ENCODE measurements at places on chromosomes 2 and 18.

DNA sequence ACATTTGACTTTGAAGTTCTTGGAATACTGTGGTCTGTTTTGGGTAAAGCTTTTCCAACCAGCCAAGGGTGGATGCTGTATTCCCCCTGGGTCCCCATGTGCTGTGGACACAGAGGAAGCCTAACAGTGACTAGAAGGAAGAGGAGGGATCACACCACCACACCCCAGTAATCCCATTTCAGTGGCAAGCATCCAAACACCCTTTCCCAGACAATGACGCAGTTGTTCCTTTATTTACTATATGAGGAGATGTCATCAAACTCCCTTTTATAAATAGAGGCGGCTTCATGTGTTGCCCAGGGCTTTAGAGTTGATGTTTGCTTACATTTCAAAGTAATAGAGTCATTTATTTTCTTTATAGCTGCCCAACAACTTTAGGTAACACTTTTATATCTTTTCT lies 959.4 kb upstream of the GYPC start:
- DNase-seq, result no peak

DNA sequence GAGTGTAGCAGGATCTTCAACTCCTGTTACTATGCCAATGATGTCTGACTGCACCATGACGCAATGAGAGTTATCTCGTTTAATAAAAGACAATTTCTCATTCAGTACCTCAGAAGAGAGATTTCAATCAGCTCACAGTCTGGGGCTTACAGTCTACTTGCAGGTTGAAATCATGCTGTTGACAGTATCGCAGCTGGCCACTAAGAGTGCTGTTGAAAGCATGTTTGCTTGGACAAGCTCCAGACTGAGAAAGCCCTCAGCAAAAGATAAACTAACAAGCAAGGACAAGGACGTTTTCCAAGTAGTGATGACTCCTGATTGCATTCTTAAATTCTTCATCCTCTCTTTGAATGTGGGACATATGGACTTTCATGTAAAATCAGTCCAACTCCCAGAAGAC lies 145.2 kb upstream of the SYT4 start:
- DNase-seq, result no peak

DNA sequence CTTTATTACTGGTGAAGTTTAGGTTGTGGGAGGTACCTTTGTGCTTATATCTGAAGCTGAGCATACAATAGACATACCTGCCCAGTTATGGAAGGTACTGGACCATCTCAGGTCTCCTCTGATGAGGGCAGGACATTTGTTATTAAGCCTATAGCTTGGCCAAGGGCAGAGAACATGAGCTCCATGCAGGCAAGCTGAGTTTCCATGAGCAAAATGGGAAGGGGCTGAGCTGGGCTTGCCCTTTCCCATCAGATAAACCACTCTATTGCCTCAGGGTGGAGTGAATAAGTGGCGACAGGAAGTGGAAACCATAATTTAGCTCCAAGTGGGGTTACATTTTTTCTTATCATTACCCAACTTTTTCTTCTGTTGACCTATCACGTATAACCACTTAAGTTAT lies 39.9 kb upstream of the EML6 start:
- no peak for DNase-seq

DNA sequence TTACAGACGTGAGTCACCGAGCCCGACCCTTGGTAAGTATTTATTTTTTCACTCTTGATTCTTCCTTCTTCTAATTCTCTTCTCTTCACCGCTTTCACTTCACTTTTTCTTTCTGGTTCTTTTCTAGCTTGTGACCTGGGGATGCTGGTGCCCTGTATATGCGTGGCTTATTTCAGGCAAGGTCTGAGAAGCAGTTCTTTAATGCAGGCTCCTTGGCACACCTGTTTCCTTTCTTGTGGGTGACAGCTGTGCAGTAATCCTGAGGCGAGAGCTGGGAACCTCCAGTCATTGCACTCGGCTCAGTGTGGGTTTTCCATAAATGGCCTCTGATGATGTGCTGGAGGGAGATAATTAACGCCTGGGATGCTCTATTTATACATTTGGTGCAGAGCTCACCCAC lies 193.8 kb downstream of the TSN start:
- no peak for DNase-seq

- no peak for DNase-seq
Observed at GRCh38 chr2:33467413-33467812, 9.0 kb upstream of the RASGRP3 start.

GRCh38 chr18:78774741-78775141 lies 204.9 kb upstream of the SALL3 start:
- DNase-seq, result no peak

- DNase-seq, result no peak
Observed at GRCh38 chr2:174717916-174718315, 46.4 kb downstream of the CHRNA1 start.

DNA sequence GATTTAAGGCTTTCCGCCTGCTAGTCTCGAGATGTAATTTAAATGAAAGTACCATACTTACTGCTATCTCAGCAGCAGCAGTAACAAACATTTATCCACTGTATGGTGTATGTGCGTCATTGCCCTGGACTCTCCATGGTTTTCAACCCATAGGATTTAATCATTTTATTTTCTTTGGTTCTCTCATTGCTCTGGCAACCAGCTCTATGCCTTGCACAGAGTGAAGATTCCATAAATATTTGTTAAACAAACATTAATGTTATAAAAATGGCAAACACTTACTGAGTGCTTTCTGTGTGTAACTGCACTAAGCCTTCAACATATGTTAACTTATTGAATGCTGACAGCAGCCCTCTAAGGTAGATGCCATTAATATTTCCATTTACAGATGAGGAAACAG lies 1.3 kb upstream of the LMAN1 start:
- no peak for DNase-seq

DNA sequence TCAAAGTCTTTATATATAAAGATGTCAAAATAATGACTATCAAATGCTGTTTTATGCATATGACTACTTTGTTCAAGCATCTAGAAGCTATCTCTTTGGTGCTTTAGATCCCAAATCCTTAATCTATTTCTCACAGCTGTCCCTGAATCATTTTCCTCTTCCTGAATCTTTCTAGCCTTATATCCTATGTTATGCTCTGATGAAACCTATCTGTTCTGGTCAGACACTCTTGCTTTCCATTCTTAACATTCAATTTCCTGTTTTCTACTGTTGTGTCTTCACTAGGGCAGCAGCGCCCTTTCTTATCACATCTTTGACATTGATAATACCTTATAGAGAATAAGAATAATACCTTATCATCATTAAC lies 6.3 kb upstream of the PARD3B start:
- DNase-seq, result no peak

DNA sequence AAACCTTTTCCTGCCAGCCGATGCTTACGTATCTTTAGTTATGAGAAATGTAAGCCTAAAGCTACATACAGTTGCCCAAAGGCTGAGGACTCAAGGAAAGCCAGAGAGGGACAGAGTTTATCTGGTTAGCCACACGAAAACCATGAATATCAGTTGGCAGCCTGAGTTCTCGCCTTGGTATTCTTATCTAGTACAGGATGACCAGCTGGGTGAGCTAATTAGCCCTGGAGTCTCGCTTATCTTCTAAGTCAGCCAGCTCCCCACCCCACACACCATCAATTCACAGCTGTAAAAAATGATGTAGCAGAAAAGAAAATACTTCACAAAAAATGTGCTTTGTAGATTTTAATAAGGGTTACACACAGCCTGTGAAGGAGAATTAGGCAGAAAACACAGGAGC lies 617.5 kb upstream of the SOX11 start:
- DNase-seq, result no peak

GRCh38 chr2:146246736-146247523 lies 1597.9 kb upstream of the ACVR2A start:
- DNase-seq, result no peak

DNA sequence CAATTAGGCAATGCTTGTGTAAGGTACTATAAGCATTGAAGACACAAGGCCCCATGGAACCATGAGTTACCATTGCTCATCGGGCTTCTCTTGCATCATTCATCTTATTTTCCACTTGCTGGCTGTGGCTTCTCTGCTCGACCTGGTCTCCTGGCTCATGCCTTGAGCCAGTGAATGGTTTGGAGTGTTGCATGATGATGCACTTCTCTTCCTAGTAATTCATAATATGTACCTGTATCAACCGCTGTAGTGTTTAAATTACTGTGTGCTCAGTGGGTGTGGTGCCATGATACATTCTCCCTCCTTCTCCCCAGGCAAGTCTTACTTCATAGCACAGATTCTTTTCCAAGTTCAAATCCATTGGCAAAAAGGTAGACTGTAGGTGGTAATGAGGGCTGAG lies 66.8 kb downstream of the ABCA12 start:
- DNase-seq, result no peak

- DNase-seq, result no peak
Observed at GRCh38 chr2:231199219-231199618, 788 bp downstream of the ARMC9 start.

- no peak for DNase-seq
Observed at GRCh38 chr2:26632624-26633185, 8.5 kb downstream of the CIB4 start.

DNA sequence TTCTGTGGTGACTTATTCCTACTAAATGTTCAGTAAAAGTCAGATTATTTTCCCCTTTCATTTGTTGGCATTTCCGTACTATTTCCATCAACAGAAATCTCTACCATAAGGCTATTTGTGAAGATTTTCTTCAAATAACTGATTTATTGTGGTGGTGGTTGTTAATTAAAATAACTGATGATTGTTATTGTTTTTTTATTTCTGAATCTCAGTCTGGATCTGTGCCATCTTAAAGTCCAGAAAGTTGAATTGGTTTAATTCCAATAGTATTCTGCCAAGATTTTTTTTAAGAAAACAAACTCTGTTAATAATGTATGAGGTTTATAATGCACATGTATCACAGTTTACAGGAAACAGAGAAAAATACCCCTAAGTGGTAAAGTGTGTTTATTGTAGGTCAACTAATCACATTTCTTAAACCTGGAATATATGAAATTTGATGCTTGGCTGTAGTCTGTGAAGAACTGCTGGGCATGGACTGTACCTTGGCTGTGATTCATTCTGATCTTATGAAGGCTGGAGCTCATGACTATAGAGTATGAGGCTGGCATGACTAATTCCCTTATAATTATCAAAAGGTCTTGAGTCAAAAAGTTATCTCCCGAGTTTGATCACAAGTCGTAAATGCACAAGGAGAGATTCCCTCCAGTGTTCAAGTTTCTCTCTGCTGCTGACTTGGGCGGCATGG lies 134.2 kb upstream of the RND3 start:
- no peak for DNase-seq

- DNase-seq, result no peak
Observed at GRCh38 chr18:3508576-3509549, 58.9 kb downstream of the TGIF1 start.

GRCh38 chr2:119327431-119327830 lies 39.2 kb downstream of the C2orf76 start:
- no peak for DNase-seq

DNA sequence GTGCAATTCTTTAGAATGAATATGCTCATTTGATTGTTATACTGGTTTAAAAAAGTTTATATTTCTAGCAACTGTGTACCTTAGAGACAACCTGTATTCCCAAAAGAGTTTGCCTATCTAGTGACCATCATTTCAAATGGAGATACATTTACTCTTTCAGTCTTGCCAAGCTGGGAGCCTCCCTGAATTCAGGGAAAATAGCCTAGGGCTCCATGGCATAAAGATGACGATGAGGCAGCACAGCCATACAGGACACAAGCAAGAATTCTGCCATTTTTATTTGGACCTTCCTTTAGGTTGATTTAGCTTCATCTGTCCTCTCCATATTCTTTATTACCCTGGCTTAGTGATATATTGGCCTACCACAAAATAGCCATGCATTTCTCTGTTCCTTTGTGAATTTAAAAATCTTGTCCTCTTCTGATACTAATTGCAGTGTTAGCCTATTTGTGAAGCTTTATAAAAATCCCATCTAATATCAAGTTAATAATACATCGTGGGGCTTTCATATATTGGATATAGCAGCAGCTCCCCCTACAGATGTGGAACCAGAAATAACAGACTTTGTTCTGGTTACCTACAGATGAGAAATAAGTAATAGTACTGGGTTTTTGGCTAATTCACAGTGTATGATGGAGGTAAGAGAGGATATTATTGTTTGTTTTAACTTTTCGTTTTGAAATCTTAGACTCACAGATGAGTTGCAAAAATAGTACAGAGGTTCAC lies 1661.9 kb upstream of the PIK3C3 start:
- DNase-seq, result no peak

GRCh38 chr2:110713513-110714362 lies 18.6 kb upstream of the ACOXL start:
- DNase-seq, result no peak

- no peak for DNase-seq
Observed at GRCh38 chr18:13653746-13654433, 72.5 kb downstream of the FAM210A start.

DNA sequence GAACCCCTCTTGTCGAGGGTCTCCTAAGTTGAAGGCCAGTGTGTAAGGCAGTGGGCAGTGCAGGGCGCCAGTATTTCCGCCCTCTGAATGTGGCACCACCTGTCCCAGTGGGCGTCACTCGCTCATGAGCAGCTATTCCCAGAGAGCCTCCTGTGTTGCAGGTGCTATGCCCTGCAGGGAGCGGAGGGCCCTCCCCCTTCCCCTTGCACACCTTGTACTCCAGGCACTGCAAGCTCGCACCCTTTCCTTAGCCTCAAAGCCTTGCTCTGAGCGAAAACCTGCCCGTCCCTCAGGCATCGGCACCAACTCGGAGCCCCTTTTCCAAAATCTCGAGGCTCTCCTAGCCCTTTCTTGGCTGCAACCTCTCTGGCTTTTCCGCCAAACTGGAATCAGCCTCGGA lies 282.7 kb downstream of the AGAP1 start:
- no peak for DNase-seq

DNA sequence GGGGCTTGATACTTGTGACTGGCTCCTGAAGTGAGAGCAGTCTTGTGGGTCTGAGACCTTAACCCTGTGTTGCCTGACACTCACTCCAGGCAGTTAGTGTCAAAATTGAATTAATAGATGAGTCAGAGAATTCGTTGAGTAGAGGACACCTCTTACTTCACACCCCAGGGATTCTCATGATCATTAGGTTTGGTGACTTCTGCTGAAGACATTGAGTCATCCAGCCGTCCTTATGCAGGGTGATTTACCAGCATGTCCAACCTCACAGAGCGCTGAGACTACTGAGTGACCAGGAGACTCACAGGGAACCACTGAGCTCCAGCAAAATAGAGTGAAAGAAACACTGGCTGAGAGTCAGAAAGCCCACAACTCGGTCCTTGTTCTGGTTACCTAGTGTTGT lies 36.0 kb upstream of the EVA1A start:
- no peak for DNase-seq

DNA sequence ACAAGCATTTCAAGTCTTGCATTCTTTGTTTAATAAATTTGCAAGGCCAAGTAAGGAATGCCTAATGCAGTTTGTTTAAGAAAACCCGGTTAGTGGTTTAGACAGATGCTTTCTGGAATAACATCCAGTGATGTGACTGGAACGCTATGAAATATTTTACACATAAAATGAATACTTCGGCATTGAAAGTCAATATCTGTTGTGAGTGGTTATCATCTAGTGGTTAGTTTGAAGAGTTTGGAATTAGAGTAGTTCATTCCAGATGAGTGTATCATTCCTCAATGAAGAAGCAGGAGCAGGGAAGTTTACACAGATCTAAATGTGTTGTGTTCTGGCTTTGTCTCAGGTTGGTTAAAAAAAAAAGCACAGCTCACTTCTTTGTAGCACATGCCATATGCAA lies 608.0 kb upstream of the PIK3C3 start:
- no peak for DNase-seq

- DNase-seq, result no peak
Observed at GRCh38 chr2:85893428-85894258, 4.9 kb upstream of the ST3GAL5 start.
